Hepatic stellate cell (primary cell): ENCODE measurements at places on chromosomes 12 and 14.

DNA sequence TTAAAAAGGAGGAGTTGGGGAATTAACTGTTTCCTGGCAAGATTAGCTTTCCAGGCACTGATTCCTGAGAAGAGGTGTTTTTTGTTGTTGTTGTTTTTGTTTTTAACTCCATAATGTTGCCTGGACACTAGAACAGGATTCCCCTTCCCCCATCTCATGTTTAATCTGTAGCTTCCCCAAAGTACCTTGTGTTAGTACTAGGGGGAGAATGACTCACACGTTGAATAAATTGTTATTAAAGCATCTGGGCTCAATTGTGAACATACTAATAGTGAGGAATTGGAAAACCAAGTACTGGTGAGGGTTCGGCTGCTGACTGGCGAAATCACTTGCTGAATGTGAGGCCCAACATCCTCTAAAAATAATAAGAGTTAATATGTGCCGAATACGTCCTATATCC, 1.3 kb upstream of the GNG2 start:
- DNase-seq: no peak

- DNase-seq: no peak
Observed at GRCh38 chr14:100791995-100792394, 33.9 kb upstream of the MEG3 start.

DNA sequence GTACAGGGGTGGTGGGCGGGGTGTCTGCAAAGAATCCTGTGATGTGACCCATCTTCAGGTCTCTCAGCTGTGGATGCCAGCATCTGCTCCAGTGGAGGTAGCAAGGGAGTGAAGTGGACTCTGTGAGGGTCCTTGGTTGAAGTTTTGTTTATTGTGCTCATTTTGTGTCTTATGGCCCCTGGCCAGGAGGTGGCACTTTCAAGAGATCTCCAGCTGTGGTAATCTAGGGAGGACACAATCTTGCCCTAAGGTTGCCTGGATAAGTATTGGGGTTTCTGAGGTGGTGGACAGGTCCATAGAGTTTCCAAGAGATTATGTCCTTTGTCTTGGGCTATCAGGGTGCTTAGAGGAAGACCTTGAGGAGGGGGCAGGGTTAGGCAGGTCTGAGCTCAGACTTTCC, 260.7 kb downstream of the CCDC59 start:
- DNase-seq: no peak

DNA sequence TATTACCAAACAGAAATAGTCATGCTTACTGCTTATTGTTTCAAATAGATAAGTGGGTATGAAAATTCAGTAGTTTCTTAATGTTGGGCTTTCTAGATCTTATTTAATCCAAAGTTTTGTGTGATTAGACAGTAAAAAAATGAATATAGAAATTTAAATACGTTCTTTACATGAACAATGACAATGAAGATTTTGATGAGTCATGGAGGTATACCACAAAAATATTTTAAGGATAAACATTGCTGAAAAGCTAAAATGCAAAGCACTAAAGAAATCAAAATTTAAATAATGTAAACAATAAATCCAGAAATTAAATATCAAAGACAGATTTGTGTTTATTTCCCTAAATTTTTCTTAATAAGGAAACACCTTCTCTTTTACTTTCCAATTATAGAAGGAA, 78.3 kb downstream of the PIK3C2G start:
- no peak for DNase-seq

- no peak for DNase-seq
Observed at GRCh38 chr12:43676183-43676813, 82.3 kb downstream of the PUS7L start.

DNA sequence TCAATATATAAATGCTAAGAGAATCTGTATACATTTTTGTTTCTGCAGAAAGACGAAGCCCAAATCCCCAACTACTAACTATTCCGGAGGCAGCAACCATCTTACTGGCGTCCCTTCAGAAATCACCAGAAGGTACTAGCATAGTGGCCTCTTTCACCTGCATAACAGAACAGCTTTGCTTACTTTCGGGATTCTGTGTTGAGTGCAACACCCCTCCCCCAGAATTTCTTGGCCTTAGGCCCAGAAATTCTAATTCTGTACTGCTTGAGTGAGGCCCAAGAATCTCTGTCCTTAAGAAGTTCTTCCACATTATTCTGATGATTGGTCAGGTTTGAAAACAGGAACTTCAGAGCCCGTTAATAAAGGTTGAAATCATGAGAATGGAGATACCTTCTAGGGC, 2.9 kb downstream of the SPX start:
- DNase-seq: no peak

DNA sequence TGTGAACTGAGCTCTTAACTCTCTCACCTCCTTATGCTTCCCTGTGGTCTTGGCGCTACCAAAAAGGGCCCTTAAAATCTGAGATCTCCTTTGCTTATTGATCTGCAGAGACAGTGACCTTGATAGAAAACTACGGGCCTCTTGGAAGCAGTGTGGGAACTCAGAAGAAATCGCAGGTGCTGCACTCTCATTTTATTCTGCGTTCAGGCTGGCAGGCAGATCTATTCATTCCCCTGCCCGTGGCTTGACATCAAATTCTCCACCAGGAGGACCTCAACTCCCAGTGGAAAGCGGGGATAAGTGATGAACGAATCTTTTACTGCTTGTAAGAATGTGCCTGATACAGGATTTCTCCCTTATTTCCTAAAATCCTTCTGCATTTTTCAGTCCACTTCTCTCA, 143.2 kb upstream of the SEL1L start:
- no peak for DNase-seq
